ENCODE measurements at places on chromosomes 7 and 10. TPM values are rescaled to one million over a fixed set of nuclear protein-coding genes. Genes with fewer than 3 reads are reported as not detected.

Gene CCL26
- total RNA-seq, result 1.2 TPM

Gene NEUROG3
- not detected for total RNA-seq

DNA sequence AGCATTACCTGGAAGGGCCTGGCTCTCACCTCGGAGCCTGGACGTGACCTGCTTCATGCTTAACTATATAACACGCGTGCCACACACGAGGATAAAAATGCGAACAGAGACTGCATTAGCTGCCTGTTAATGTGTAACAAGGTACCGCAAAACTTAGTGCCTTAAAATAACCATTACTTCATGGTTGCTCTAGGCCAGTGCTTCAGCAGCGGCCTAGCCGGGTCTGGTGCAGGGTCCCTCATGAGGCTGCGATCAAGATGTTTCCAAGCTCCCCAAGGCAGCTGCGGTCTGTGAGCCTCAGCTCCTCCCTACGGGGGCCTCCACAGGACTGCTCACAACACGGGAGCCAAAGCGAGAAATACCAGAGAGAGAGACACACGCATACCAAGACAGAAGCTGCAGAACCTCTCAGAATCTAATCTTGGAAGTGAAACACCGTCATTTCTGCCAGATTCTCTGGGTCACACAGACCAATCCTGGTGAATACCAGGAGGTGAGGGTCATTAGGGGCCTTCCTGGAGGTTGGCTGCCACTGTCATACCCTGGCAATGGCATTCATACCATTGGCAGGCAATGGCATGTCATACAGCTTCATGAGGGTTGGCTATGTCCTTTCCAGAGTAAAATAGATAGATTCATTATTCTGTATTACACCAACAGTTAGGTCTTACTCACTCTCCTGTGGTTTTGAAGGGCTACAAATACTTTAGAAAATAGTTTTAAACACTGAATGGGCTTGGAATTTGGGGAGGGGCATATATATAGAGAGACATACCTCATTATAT, 94.5 kb downstream of the HIPK2 start:
- H3K27ac ChIP-seq, result no peak overlapping the region
- no peaks in the 10 kb centered on the region for H3K27me3 ChIP-seq
- no peak overlapping the region for H3K4me3 ChIP-seq

GRCh38 chr7:12583176-12583575, 12.7 kb downstream of the SCIN start:
- H3K36me3 ChIP-seq, result no peaks in the 10 kb centered on the region
- H3K27ac ChIP-seq, result no peak overlapping the region
- H3K4me1 ChIP-seq, result no peaks in the 10 kb centered on the region
- no peaks in the 10 kb centered on the region for H3K27me3 ChIP-seq
- H3K4me3 ChIP-seq, result no peak overlapping the region
- no peak for DNase-seq

GRCh38 chr10:126430512-126430911, 42.2 kb upstream of the ADAM12 start:
- no peak overlapping the region for H3K4me3 ChIP-seq
- no peaks in the 10 kb centered on the region for H3K4me1 ChIP-seq
- peak; percentile 70 for DNase-seq
- no peaks in the 10 kb centered on the region for H3K36me3 ChIP-seq
- H3K27me3 ChIP-seq, result no peaks in the 10 kb centered on the region

GRCh38 chr10:92241158-92241500, 49.7 kb downstream of the CPEB3 start:
- DNase-seq, result no peak
- no peaks in the 10 kb centered on the region for H3K27me3 ChIP-seq
- no peaks in the 10 kb centered on the region for H3K36me3 ChIP-seq
- H3K27ac ChIP-seq, result peak overlapping the region; percentile 93

DNA sequence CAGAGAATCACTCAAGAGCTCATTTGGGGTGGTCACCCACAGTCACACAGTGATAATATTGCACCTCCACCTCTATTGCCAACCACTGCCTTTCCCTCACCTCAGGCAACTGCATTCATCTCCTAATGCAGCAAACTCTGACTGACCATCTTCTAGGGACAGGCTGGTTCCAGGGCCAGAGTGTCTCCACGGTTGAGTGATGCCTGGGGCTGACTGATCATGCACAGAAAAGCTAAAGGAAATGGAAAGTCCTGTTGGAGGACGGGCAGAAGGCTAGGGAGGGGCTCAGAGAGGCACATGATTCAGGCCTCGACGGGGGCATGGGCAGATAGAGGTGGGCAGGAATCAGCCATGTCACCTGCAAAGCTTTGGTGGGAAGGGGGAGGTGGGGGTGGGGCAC, 127.1 kb upstream of the TNS3 start:
- DNase-seq, result no peak
- no peak overlapping the region for H3K4me3 ChIP-seq
- H3K36me3 ChIP-seq, result no peaks in the 10 kb centered on the region
- no peak overlapping the region for H3K27ac ChIP-seq
- H3K4me1 ChIP-seq, result peaks cover 22% of the 10 kb centered on the region

- H3K27ac ChIP-seq, result no peak overlapping the region
- no peaks in the 10 kb centered on the region for H3K27me3 ChIP-seq
- H3K36me3 ChIP-seq, result no peaks in the 10 kb centered on the region
- no peak overlapping the region for H3K4me3 ChIP-seq
These were observed 156.8 kb upstream of the MAGI2 start for GRCh38 chr7:79610313-79610712.

DNA sequence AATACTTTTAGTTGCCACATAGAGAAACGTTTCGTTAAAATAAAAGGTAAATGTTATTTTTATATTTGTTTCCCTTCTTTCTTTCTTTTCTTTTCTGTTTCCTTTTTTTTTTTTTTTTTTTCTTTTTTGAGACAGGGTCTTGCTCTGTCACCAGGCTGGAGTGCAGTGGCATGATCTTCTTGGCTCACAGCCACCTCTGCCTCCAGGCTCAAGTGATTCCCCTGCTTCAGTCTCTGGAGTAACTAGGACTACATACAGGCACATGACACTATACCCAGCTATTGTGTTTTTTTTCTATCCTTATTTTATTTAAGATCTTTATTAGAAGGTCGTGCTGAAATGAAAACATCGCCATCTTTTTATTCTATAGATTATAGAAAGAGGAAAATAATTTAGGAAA, 661.8 kb upstream of the MBL2 start:
- no peak overlapping the region for H3K27ac ChIP-seq
- no peaks in the 10 kb centered on the region for H3K36me3 ChIP-seq
- no peak for DNase-seq
- H3K4me1 ChIP-seq, result no peaks in the 10 kb centered on the region
- H3K27me3 ChIP-seq, result no peaks in the 10 kb centered on the region
